ENCODE measurements at places on chromosomes 6 and 20.

GRCh38 chr6:125316621-125317020 is 14.9 kb upstream of the HDDC2 start:
- no peak for DNase-seq

GRCh38 chr20:5172167-5172601 is 45.4 kb downstream of the CDS2 start:
- DNase-seq = peak; percentile 7

DNA sequence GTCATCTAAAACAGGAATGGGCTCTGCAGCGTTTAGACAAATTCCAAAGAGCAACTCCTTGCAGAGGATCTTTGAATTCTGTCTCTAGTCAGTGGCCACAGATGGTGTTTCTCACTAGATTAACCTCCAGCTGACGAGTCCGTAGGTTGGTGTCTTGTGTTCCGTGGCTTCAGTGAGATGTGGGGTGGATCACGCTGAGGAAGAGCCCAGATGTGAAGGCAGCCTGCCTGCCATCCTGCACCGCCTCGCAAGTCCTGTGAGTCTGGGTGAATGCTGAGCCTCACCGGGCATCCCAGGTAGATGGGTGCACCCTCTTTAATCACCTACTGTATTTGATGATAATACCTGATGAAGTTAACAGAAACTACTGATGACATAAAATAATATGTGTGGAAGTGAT is 70.4 kb downstream of the THBS2 start:
- DNase-seq = no peak

DNA sequence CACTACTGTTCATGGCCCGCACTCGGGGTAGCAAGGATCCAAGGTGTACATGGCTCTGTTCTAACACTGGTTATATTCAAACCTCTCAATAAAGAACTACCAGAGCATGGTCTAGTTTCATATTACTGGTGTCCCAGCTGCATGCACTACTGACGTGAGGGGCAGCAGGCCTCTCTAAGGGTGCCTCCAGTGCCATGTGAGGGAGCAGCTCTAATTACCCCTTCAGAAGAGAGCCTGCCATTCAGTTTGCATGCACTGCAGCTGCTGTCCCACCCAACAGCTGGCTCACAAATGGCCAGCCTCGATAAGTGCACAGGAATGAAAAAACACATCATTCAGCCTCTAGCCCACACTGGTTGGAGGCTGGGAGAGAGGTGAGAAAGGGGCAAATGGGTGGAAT is 85.2 kb downstream of the SMLR1 start:
- no peak for DNase-seq

- DNase-seq = no peak
Observed at GRCh38 chr6:145235207-145235606, 500.1 kb downstream of the EPM2A start.

DNA sequence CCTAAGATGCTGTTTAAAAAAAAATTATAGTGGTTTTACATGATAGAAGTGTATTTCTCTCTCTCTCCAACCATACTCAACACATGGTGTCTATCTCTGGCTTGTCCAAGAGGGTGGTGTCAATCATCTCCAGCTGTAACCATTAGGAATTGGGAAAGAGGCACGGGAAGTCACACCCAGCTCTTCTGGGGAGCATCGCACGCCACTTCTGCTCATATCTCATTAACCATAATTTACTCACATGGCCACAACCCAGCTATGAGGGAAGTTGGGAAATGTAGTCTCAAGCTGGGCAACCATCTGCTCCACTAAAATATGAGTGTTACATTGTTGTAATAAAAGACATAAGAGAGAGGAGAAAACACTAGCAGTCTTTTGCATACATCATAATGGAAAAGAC is 30.4 kb upstream of the TSHZ2 start:
- no peak for DNase-seq

DNA sequence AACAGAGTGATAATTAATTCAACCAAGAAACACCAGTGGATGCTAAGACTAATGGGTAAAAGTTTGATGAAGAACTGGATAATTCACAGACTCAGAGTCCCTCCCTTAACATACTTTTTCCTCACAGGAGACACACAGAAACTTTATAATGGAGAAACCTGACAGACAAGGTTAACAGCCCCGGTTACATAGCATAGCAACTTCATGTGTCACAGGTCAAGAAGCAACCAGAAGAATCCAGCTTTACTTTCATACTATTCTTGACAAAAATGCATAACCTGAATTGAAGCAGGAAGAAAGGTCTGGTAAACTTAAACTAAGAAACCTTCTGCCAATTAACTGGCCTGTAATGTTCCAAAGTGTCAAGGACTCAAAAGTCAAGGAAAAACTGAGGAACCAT is 375.9 kb downstream of the RNF144B start:
- DNase-seq = no peak

- peak; percentile 6 for DNase-seq
Observed at GRCh38 chr20:40844332-40844731, 155.3 kb upstream of the MAFB start.

- DNase-seq = peak; percentile 91
Observed at GRCh38 chr6:30877419-30878262, 6.7 kb upstream of the DDR1 start.

DNA sequence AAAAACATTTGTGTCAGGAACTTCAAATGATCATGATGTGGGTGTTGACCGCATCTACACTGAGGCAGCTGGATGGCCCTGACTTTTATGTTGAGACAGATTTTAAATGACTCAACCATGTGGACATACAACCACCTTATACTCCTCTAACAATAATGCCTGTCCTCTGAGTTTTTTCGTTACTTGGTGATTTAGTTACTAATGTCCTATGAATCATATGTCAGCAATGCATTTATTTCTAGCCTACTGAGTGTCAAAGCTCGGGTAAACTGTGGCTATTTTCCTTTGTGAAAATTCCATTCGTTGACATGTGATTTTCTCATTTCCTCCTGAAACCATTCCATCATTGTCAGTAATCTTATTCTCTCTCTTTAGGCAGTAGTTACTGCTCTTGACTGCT is 38.9 kb upstream of the NKX2-4 start:
- DNase-seq = no peak

- peak; percentile 73 for DNase-seq
Observed at GRCh38 chr6:43143235-43144128, 27.6 kb upstream of the SRF start.

DNA sequence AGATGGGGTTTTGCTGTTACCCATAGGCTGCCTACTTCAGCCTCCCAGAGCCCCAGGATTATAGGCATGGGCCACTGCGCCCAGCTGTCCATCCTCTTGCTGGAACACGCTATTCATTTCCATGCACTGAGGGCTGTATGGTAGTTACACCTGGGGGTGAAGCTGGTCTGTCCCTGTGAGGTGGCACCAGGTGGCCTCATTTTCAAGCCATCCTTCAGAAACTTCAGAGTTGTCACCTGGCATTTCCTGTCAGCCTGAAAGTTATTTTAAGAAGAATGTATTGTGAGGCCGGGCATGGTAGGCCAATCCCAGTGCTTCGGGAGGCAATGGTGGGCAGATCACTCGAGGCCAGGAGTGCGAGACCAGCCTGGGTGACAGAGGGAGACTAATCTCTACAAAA is 147.6 kb downstream of the DTNBP1 start:
- DNase-seq = no peak

DNA sequence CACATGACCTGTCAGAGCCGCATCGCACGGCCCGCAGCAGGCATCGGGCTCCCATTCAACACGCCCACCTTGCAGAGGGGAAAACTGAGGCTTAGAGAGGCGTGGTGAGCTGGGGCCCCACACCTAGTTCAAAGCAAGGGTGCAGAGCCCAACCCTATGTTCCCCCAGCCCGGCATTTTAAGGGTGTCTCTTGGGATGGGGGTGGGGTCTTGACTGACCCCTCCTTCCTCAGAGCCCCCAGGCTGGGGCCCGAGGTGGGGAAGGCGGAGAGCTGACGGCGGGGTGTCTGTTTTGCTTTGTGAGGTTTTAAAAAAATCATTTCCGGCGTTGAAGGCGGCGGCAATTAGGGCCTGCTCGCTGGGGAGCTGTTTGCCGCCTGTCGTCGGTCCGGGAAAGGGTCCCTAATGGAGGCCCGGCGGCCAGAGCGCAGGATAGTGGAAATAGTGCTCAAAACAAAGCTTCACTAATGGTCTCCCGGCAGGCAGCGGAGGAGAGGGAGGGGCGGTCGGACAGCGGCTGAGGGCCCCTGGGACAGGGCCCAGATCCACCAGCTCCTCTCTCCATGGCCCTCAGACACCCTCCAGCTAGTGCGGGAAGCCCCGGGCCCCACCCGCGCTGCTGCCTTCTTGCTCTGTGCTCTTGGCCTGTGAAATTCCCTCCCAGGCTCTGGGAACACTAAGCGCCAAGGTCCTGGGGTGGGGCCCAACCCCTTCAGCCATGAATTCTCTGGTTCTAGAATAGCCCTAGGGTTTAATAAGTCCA is 11.9 kb downstream of the VSTM2L start:
- no peak for DNase-seq

DNA sequence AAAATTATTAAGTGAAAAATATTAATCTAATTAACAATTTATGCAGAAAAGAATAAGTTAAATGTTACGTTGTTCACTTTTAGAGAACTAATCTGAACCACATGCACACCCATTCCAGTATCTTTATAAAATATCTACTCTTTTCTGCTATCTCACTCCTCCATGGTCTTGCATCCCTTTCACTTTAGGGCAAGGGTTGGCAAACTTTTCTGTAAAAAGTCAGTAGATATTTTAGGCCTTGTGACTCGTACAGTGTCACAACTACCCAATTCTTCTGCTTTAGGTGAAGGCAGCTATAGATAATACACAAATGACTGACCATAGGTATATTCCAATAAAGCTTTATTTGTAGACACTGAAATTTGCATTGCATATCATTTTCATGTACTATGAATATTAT is 39.7 kb upstream of the SUPT3H start:
- DNase-seq = no peak

- DNase-seq = no peak
Observed at GRCh38 chr6:165417278-165417865, 108.0 kb upstream of the C6orf118 start.

DNA sequence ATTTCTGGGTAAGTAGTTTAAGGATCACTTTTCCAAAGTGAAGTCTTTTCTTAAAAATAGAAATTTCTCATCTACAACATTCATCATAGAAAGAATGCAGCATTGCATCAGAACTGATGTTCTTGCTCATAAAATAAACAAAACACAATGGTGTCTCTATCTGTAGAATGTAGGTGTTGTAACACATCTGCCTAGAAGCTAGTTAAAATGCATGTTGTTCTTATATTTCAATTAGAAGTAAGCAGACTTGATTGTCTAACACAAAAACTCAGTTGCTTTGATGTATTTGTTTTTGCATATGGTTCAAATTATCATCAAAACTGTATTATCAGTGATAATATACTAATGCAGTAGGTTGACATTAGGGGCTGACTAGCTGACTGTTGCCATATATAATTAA is 654.7 kb upstream of the FLRT3 start:
- no peak for DNase-seq

- DNase-seq = peak; percentile 52
Observed at GRCh38 chr6:119129148-119129967, 50.9 kb upstream of the FAM184A start.

DNA sequence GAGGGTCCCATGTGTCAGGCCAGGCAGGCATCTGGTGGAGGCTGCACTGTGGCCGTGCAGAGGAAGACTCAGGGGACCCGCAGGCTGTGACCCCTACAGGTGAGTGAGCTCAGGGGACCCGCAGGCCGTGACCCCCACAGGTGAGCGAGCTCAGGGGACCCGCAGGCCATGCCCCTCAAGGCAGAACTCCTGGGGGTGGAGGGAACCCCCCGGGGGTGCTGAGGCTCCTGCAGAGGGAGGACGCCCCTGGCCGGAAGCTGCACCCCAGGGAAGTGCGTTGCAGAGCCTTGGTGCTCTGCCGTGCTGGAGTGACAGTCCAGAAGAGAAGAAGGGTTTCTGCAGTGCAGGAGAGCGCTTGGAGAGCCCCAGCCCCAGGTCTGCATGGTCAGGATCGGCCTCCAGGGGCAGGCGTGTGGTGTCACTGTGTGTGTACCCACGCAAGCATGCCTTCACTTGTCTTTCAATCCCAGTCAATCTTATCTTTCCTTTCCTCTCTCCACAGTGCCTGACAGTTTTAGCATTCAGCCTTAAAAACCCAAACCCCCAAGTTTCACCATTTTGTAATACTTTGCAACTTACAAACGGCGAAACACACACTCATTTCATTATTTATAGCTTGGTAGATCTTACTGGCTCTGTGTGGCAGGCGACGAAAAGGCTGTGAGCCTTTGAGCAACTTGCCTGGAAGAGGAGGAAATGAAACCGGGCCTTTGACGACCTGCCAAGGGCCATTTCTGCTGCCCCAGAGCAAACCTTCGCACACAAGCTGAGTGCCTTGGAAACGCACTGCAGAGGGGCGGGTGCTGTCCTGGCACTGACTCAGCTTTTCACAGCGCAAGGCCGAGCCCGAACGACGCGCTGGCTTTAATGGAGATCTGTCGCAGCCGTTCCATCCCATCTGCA is 101.4 kb upstream of the AGPAT4 start:
- peak; percentile 64 for DNase-seq

DNA sequence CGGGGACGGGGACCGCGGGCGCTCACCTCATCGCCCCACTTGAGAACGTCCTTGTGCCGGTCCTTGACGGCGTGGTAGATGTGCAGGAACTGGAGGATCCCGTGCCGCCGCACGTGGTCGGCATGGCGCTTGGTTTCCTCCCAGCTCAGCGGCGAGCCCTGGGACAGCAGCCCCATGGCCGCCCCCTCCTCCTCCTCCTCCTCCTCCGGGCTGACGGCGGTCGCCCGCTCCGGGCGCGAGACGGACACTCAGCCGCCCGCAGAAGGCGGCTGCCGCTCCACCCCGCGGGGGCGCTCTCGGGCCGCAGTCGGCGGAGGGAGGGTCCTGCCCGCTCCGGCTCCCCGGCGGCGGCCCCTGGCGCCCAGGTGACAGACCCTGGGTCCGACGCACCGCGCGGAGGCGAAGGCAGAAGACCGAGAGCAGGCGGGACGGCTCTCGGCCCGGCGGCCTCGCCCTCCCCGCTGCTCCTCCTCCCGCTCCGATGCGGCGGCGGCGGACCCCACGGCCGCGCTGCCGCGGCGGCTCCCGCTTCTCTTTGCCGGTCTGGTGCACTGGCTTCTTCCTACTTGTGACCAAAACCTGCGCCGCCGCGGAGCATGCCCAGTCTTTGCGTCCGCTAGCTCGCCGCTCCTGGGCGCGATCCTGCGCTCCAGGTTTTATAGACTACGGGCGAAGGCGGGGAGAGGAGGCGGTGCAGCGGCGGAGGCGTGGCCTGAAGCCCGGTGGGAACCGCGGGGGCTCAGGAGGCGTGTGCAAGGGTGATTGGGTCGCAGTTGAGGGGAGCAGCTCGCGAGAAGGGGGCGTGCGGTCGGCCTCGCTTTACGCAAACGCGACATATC is at the start of gene GCLC:
Gene GCLC, minus strand, starts transcription at position 632 of the 839 bp plus-strand sequence. Its CDS starts 456 bp downstream, at position 176.
- peak; percentile 93 for DNase-seq

DNA sequence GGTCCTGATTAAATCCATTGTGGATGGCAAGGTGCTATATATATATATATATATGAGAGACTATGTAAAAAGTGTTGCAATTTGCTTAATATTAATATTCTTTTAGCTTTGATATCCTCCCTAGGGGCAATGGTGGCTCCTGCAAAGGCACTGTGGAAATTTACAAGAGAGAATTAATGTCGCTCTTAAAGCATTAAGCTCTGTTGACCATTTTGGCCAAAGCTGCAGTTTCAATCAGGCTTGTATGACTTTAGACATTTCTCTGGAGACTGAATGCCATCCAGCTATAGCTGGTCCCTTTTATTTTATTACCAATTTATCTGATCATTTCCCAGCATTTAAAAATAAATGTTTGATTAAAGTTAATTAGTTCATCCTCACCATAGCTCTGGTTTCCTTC is 155.3 kb downstream of the JARID2 start:
- no peak for DNase-seq
